ENCODE measurements at places on chromosomes 2 and 18.

DNA sequence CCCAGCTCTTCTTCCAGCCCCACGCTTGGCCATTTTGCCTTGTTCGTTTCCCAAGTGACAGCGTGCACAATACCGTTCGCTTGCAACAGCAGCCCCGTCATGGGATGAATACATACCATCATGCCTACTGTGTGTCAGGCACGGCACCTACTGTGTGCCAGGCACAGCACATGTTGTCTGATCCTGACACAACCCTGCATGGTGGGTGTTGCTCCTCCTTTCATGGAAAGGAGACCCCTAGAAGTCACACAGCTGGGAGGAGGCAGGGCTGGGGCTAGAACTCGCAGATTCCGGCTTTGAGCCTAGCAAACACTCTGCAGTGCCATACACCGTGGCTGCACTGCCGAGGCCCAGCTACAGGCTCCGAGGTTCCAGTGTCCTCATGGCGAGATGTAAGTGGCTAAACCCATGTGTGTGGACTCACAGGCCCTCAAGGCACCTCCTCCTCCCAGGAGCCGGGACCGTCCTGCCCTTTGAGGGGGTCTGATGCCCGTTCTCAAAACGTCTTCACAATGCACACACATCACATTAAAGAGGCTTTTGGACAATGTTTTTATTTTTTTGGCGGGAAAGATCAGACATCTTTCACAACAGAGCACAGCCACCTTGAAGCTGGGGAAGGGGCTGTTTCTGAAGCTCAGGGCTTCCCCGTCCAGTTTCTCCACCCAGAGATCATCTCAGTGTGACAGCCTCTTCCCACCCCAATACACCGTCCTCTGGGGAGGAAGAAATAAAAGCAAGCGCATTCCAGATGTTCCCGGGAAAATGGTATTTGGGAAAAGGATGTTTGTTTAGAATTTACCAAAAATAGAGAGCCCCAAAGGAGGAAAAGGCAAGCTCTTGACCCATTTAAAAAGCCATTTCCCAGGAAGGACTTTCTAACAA lies 64.9 kb downstream of the HS1BP3 start:
- no peak for DNase-seq

DNA sequence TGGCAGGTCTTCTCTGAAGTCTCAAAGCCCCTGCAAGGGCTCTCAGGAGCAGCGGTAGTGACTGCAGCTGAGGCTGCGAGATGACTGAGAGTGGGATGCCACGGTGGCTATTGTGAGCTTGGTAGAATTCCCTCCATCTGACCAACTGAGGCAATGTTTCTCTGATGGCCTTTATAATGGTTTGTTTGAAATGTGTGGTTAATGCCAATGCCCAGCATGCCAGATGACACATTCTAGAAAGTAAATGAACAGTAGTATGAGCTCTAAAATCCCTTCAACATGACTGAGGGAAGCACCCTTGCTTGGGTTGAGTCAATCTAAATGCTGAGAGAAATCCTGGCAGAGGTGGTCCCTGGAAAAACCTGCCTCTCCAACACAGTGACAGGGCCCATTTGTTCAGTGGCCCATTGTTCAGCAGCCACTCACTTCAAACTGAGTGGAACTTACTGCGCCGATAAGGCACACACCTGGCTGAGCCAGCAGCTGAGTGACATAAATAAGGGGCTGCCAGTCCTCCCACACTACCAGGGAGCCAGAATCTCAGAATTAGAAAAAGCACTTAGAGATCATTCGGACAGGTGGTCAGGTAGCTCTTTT lies 31.7 kb downstream of the SULT1C2 start:
- no peak for DNase-seq

DNA sequence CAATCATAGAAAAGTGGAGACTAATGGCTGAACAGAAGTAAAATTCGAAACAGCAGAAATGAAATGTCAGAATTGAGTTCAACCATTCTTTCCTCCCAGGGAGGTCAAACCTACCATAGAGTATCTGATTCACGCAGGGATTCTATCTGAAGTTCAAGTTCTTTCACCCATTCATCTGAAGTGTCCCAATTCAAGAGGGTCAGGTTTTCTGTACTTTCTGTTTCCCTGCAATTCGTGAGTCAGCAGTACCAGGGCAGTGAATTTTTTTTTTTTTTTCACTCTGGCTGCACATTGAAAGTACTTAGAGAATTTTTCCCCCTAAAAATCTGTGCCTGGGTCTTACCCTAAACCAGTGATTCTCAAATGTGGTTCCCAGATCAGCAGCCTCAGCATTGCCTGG lies 40.9 kb upstream of the CCDC88A start:
- no peak for DNase-seq

DNA sequence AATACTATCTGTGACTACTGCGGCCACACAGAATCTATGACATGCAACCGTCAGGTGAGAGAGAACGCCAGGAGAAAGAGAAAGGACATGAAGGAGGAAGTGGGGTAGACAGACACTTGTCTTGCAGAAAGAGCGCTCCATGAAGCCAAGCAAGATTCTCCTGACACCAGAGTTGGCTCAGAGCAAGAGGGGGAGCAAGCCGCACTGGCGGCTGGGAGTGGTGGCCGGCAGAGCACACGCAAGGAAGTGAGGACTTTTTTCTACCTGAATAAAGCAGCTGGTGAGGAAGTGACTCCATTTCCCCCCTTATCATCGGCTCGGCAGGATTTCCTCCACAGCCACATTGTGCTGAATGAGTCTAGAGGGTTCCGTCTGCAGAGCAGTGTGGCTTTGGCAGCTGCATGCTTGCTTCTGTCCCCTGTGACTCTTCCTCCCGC lies 181.6 kb downstream of the BCL2 start:
- DNase-seq, result no peak

DNA sequence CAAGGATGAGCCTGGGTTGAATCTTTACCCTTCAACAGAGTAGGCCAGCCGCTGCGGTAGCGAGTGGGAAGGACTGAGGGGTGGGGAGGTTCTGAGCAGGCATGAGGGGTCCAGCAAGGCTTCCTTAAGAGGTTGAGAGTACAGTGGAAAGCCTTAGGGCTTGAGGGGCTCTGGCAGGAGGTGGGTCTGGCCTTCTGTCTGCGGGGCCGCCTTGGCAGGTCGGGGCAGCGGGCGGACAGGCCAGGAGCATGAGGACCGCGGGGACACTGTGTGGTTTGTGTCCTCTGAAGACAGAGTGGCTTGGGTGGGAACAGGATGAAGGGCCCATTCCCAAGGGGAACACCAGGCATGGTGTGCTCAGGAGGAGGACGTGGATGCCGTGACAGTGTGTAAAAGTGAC lies 250.3 kb downstream of the AGAP1 start:
- no peak for DNase-seq

DNA sequence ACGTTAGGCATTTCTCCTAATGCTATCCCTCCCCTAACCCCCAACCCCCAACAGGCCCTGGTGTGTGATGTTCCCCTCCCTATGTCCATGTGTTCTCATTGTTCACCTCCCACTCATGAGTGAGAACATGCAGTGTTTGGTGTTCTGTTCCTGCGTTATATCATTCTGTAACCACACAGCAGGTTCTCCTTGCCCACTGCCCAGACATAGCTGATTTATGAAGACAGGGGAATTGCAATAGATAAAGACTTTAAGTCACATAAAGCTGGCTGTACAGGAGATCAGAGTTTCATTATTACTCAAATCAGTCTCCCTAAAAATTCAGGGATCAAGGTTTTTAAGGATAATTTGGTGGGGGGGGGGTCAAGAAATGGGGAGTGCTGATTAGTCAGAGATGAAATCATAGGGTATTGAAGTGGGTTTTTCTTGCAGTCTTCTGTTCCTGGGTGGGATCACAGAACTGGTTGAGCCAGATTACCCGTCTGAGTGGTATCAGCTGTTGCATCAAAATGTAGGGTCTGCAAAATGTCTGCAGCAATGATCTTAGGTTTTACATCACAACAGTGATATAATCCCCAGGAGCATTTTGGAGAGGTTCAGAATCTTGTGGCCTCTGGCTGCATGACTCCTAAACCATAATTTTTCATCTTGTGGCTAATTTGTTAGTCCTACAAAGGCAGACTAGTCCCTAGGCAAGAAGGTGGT lies 392.1 kb upstream of the KCNJ3 start:
- no peak for DNase-seq

GRCh38 chr2:133993160-133993559 lies 260.7 kb upstream of the MGAT5 start:
- DNase-seq, result no peak

DNA sequence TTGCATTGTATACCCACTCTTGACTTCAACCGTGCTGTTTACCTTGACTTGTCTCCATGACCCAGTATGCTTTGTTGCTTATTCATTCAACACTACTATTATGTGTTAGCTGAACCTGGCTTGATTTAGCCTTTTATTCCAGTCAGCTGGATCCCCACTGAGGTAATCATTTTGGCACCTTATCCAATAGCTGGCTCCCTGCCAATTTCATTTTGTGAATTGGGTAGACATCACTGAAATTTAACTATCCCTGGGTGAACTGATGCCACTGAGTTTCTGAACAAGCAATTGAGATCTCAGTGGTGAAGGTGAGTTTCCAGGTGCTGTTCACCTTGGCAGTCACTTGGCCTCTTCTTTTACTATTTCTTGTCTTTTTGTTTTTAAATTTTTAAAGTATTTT lies 584.3 kb downstream of the ADCYAP1 start:
- no peak for DNase-seq

GRCh38 chr2:29601321-29601720 lies 320.1 kb downstream of the ALK start:
- no peak for DNase-seq

DNA sequence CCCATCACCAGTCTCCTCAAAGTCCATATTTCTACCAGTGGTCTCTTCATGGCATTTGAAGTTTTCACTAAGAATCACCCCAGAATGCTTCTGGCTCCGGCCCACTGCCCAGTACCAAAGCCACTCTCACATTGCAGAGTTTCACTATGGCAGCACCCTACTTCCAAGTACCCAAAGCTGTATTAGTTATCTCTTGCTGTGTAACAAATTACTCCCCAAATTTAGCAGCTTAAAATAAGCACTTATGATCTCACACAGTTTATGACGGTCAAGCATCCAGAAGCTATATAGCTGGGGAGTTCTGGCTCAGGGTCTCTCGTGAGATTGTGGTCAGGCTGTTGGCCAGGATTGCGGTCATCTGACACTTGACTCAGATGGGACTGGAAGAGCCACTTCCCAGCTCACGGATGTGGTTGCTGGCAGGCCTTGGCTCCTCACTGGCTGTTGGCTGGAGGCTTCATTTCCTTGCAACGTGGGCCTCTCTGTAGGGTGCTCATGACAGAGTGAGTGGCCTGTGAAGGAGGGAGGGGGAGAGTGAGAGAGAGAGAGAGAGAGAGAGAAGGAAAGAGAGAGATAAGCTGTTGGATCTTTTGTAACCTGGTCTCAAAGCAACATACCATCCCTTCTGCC lies 189.5 kb downstream of the CTIF start:
- peak; percentile 69 for DNase-seq

- no peak for DNase-seq
Measured at GRCh38 chr2:14867853-14868252, 235.3 kb downstream of the LRATD1 start.

GRCh38 chr18:37564711-37565100 lies 892 bp downstream of the CELF4 start:
- DNase-seq, result peak; percentile 85

DNA sequence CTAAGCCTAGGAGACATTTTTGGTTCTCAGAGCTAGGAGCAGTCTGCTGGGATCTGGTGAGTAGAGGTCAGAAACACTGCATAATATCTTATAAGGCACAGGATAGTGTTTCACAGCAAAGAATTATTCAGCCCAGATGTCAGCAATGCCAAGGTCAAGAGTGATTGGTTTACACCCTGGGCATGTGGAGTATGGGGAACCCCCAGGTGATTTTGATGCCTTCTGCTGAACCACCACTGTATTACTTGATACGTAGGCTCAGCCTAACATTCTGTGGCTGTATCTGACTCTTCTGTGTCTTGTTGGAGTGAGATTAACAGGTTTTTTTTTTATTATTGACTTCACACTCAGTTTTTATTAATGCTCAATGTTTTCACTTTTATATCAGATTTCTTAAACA lies 6.0 kb downstream of the DDX18 start:
- DNase-seq, result no peak

- DNase-seq, result no peak
Measured at GRCh38 chr18:36769611-36770314, 59.0 kb downstream of the TPGS2 start.

GRCh38 chr18:31566576-31567306 lies 24.9 kb upstream of the TTR start:
- DNase-seq, result no peak

DNA sequence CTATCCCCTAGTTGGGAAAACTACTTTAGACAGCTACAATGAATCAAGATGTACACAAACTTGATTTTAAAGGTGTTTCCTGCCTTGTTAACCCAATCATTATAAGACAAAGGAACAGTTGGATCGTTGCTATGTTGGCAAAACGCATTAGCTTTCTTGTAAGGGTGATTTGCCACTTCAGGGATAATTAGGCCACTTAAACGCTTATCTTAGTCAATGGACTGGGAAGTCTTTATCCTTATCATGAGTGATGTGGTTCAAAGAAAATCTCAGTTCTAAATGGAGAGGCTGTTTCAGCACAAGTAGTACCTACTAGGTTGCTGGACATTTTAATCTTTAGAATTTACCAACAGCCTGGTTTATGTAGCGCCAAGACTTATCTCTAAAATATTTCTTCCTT lies 406.1 kb upstream of the MEX3C start:
- DNase-seq, result no peak

DNA sequence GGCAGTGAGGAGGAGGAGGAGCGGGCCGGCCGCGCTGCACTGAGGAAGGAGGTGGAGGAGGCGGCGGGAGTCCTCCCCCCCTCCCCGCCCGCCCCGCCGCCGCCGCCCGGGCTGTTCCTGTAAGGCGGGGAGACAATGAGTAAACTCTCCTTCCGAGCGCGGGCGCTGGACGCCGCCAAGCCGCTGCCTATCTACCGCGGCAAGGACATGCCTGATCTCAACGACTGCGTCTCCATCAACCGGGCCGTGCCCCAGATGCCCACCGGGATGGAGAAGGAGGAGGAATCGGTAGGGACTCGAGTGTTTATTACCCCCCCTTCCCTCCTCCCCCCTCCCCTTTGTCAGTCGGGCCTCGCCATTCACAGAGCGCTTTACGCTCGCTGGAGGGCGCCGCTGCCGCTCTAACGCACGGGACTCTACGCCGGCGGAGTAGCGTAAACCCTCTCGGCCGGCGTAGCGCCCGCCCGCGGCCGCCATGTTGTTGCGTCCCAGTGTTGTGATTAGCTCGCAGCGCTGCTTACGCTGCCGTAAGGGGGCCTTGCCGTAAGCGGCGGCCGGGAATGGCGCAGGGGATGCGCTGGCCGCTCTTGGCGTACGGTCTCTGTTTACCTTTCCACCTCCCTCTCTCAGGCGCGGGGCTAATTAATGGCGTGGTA lies 460 bp downstream of the EPC2 start:
- DNase-seq, result peak; percentile 96

- DNase-seq, result no peak
Measured at GRCh38 chr2:31253356-31254131, 19.6 kb downstream of the EHD3 start.
